ENCODE measurements at places on chromosomes 7 and 10.

DNA sequence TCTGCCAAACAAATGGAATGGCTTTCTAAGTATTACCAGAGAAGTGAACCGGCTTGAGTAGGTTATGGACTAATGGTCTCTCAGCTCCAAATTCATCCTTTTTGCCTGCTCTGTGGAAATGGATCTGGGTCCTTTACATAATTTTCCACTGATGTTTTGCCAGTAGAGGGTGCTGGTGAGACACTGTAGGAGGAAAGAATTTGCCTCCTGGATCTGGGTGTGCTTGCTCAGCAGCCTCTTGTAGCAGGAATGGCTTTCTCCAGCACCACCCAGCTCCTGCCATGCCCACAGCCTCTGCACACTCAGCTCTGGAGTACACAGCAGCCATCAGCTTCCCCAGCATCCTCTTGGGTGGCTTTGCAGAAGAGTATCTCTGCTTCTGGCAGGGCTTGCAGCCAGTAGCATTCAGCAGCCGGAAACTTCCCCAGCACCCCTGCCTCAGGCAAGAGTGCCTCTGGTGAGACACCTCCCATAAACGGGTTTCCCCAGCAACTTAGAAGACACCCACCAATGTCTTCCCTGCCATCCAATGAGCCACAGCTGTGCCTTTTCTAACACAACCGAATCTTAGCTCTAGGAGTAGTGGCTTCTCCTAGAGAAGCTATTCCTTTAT is 235.0 kb upstream of the PLPP4 start:
- H3K4me3 ChIP-seq: no peak overlapping the region
- peaks cover 11% of the 10 kb centered on the region for H3K27me3 ChIP-seq
- H3K36me3 ChIP-seq: no peaks in the 10 kb centered on the region

- DNase-seq: no peak
- peaks cover 30% of the 10 kb centered on the region for H3K27me3 ChIP-seq
- no peak overlapping the region for H3K4me3 ChIP-seq
- H3K4me1 ChIP-seq: no peaks in the 10 kb centered on the region
These were observed 136.9 kb downstream of the KCNMA1 start for GRCh38 chr10:77500754-77501151.

GRCh38 chr7:108071551-108071950 is 58.6 kb downstream of the LAMB4 start:
- no peak overlapping the region for H3K4me3 ChIP-seq
- no peak overlapping the region for H3K27ac ChIP-seq
- H3K27me3 ChIP-seq: peaks cover 7% of the 10 kb centered on the region
- no peaks in the 10 kb centered on the region for H3K4me1 ChIP-seq
- DNase-seq: no peak

GRCh38 chr7:1369916-1370657 is 89.2 kb downstream of the MICALL2 start:
- H3K27ac ChIP-seq: no peak overlapping the region
- peaks cover 3% of the 10 kb centered on the region for H3K36me3 ChIP-seq
- peaks cover 3% of the 10 kb centered on the region for H3K4me1 ChIP-seq
- H3K4me3 ChIP-seq: no peak overlapping the region

DNA sequence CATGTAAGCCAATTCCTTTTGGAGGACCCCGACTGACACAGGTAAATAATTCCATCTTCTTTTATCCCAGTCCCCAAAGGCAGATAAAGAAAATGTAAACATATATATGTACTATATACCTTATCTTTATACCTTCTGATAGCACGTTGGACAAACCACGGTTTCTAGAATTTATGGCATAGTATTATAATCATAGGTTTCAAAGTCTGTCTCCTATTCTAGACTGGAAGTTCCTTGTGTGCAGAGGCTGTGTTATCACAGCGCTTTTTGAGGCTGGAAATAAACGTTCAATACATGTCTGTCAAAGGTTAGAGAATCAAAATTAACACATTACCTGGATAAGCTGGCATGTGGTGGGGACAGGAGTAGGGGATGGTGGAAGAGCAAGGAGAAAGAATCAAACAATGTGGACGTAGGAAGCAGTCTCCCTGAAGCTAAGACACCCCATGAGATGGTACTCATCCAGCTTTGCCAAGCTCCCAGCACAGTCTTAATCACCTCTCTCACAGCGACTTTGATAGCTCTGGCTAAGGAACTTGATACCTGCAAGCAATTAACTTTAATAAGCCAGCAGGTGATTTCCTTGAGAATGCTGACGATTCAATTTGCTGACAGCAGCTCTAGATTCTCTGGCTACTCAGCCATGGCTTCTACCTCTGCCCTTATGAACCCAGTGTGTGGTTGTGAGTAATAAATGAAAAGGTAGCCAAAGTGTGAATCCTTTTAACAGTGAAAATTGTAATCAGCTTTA is 208.4 kb upstream of the LRRTM3 start:
- no peak overlapping the region for H3K4me3 ChIP-seq
- no peaks in the 10 kb centered on the region for H3K27me3 ChIP-seq
- no peaks in the 10 kb centered on the region for H3K36me3 ChIP-seq

DNA sequence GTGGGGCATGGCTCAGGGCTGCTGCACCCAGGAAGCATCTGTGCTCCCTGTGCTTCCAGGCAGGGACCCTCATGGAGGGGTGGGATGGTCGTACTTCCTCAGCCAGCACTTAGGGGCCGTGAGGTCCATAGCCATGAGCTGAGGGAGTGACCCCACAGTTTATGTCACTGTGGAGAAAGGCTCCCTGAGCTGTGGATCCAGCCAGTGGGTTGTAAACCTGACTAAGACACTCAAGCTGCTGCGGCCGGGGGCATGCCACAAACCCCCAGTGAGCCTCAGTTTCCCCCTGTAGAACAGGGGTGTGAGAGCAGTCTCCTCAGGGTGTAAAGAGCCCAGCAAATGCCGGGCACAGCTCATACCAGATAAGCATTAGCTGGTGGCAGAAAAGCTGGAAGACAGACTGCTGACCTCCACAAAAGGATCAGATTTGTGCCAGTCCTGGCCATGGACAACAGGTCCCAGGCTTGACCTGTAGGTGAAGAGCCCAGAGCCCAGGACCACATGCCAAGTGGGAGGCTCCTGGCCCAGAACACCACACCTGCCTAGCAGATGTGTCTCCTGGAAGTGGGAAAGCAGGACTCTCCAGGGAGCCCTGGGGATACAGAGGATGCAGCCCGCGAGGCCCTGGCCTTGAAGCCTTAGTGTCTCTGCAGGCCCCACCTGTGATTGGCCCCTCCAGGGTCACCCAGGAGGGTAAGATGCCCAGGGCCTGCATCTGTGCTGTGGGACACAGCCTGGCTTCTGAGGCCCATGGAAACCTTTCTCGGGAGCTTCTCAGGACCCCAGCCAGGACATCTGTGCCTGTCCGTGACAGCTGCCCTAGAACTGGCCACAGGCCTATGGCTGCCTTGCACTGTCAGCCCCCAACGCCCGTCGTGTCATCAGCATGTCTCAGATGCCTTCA is 78.1 kb upstream of the RET start:
- no peak overlapping the region for H3K4me3 ChIP-seq
- H3K27me3 ChIP-seq: peaks cover 29% of the 10 kb centered on the region
- no peaks in the 10 kb centered on the region for H3K36me3 ChIP-seq
- no peak for DNase-seq
